Occipital lobe (tissue), 3 donors: ENCODE measurements at places on chromosomes 4 and X.

- DNase-seq, result no peak
These were observed 33.1 kb upstream of the CYP4V2 start for GRCh38 chr4:186158021-186158813.

GRCh38 chr4:28248269-28248668, 1387.6 kb downstream of the STIM2 start:
- no peak for DNase-seq

DNA sequence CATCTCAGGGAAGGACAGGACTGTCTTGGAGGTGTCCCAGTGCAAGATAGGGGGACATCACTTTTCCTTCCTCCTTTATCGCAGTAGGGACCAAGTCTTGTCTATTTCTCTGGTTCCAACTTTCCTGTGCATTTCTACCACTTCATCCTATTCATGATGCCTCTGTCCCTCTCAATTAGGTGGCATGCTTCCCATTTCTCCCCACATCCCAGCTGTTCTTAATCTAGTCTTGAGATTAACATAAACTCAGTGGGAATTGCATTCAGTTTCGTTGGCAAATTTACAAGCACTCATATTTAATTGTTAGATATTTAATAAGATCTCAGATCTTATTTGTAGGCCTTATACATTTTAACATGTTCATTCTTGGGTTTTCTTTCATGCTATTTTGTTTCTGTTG, 15.7 kb upstream of the ODAM start:
- DNase-seq, result no peak

- no peak for DNase-seq
These were observed 38.5 kb downstream of the ZCCHC12 start for GRCh38 chrX:118862091-118862490.

GRCh38 chr4:92241094-92241493, 62.7 kb upstream of the GRID2 start:
- DNase-seq, result no peak
